Natural killer cell (primary cell): ENCODE measurements at places on chromosomes 16 and 17. TPM values are rescaled to one million over a fixed set of nuclear protein-coding genes. Genes with fewer than 3 reads are reported as not detected.

DNA sequence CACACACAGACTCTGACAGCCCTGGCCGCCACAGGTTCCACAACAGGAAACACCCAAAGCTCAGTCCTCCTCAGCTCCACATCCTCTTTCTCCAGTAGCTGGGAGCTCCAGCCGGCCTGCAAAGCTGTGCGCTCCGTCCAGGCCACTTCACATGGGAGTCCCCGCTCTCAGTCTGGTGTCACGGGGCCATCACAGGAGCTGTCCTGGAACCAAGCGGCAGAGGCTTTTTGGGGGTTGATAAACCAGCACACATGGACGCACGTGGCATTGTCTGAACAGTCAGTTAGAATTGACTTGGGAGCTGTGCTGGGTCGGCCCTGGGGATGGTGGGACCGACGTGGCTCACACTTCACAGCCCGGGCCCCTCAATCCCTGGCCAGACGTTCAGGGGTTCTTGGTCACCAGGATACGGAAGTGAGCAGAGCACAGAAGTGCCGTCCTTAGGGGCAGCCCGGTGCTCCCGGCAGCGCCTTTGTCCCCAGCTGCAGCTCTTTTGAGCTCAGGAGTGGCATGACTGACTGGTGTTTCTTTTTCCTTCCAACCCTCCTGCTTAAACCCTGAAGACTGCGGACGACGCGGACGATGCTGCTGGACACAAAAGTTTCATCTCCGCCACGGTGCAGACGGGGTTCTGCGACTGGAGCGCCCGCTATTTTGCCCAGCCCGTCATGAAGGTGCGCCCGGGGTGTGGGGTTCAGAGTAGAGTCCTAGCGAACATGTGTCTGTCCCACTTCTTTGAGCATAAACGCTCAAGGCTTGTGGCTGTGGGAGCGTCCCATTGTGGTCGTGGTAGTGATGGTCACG, 66.6 kb upstream of the CHMP6 start:
- H3K4me3 ChIP-seq: no peak overlapping the region
- H3K36me3 ChIP-seq: peaks cover 29% of the 10 kb centered on the region
- no peaks in the 10 kb centered on the region for H3K4me1 ChIP-seq
- no peak overlapping the region for H3K27ac ChIP-seq
- H3K27me3 ChIP-seq: no peaks in the 10 kb centered on the region

ZNF646 gene
- 30.1 TPM for total RNA-seq

- no peak overlapping the region for H3K27ac ChIP-seq
- H3K4me1 ChIP-seq: peaks cover 36% of the 10 kb centered on the region
- H3K4me3 ChIP-seq: no peak overlapping the region
Measured at GRCh38 chr17:8116776-8117175, 1.5 kb downstream of the ALOXE3 start.

CACNG4 gene
- not detected for total RNA-seq

GRCh38 chr17:39663340-39663687, 1.8 kb upstream of the TCAP start:
- H3K4me3 ChIP-seq: no peak overlapping the region
- peaks cover 44% of the 10 kb centered on the region for H3K36me3 ChIP-seq
- H3K4me1 ChIP-seq: peaks cover 32% of the 10 kb centered on the region
- no peak for DNase-seq
- H3K27ac ChIP-seq: no peak overlapping the region

KRTAP9-2 gene
- not detected for total RNA-seq

TMIGD1 gene
- not detected for total RNA-seq

GRCh38 chr17:57638284-57638683, 106.8 kb downstream of the CCDC182 start:
- H3K4me1 ChIP-seq: no peaks in the 10 kb centered on the region
- no peak overlapping the region for H3K4me3 ChIP-seq
- DNase-seq: no peak
- H3K27me3 ChIP-seq: no peaks in the 10 kb centered on the region
- no peak overlapping the region for H3K27ac ChIP-seq
- H3K36me3 ChIP-seq: peaks cover 3% of the 10 kb centered on the region

KRT15 gene
- not detected for total RNA-seq

OTOP2 gene
- total RNA-seq: not detected

DNA sequence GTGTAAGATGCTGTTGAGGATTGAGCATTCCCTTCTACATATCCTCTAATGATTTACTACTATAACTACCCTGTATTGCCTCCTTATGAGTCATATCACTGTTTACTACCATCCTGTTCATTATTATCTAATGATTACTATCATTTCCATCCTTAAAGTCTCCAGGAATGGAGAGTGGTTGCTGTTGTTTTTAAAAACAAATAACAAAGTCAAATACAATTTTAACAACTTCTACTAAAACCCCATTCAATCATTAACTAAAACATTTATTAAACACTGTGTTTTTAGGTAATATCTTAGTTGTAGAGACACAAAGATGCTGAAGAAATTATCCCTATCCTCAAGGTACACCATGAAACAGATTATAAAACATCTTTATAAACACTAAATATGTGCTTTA, 126.9 kb downstream of the BRIP1 start:
- H3K27me3 ChIP-seq: no peaks in the 10 kb centered on the region
- H3K4me3 ChIP-seq: no peak overlapping the region
- DNase-seq: no peak
- no peaks in the 10 kb centered on the region for H3K4me1 ChIP-seq

- no peak for DNase-seq
- H3K4me1 ChIP-seq: no peaks in the 10 kb centered on the region
- no peak overlapping the region for H3K27ac ChIP-seq
- H3K4me3 ChIP-seq: no peak overlapping the region
Measured at GRCh38 chr17:40666331-40666730, 1.4 kb upstream of the KRT222 start.

ANKS3 gene
- total RNA-seq: 20.8 TPM

DNA sequence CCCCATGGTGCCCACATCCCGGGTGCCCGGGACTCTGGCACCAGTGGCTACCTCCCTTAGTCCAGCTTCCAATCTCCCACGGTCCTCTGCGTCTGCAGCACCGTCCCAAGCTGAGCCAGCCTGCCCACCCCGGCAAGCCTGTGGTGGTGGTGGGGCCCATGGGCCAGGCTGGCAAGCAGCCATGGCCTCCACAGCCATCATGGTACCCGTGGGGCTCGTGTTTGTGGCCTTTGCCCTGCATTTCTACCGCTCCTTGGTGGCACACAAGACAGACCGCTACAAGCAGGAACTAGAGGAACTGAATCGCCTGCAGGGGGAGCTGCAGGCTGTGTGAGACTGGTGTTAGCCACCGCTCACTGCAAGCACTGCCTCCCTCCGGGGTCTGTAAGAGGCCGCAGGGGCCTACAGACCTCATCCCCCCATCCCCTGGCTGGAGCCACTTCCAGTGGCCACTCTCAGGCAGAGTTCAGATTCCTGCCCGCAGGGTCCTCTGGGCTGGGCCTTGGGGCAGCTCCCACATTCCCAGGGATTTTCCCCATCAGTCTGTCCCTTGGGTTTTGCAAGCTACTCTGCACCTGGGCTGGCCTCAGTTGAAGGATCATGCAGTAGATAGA, 3.9 kb upstream of the SETD1A start:
- no peaks in the 10 kb centered on the region for H3K27me3 ChIP-seq
- peaks cover 40% of the 10 kb centered on the region for H3K4me1 ChIP-seq
- H3K4me3 ChIP-seq: no peak overlapping the region
- no peaks in the 10 kb centered on the region for H3K36me3 ChIP-seq

KRTAP4-4 gene
- not detected for total RNA-seq

DNA sequence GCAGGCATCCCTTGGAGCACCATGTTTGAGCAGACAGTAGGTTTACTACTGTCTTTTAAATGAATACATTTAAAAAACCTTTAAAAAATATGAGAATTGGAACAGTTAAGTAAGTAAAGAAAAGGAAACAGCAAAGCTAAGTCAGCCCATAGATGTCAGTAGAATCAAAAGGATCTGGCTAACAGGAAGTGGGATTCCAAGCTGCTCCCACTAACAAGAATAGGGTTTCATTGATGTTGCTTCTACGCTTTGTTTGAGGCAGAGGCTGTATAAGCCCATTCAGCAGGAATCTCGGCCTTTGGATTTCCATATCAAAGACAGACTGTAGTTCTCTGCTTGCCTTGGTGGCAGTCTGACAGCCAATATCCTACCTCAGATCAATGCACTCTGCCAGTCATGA, 122.9 kb upstream of the ELAC2 start:
- no peak overlapping the region for H3K4me3 ChIP-seq
- no peaks in the 10 kb centered on the region for H3K27me3 ChIP-seq
- no peaks in the 10 kb centered on the region for H3K4me1 ChIP-seq
- no peaks in the 10 kb centered on the region for H3K36me3 ChIP-seq

DRC7 gene
- total RNA-seq: 0.33 TPM

DNA sequence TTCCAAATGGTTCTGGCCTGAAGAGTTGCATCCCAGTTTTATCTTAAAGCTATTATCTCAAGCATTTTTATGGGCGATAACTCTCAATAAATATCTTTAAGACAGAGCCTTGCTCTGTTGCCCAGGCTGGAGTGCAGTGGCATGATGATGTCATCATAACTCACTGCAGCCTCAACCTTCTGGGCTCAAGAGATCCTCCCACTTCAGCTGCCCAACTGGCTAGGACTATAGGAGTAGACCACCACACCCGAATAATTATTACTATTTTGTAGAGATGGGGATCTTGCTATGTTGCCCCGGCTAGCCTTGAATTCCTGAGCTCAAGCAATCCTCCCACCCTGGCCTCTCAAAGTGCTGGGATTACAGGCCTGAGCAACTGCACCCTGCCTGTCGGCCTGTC, 26.1 kb upstream of the CYTH1 start:
- H3K4me1 ChIP-seq: peaks cover 18% of the 10 kb centered on the region
- DNase-seq: no peak
- H3K36me3 ChIP-seq: peaks cover 83% of the 10 kb centered on the region
- H3K4me3 ChIP-seq: no peak overlapping the region
- no peak overlapping the region for H3K27ac ChIP-seq

GRCh38 chr17:34993031-34993430, 12.7 kb downstream of the LIG3 start:
- H3K36me3 ChIP-seq: peaks cover 61% of the 10 kb centered on the region
- no peak overlapping the region for H3K27ac ChIP-seq
- H3K4me1 ChIP-seq: peaks cover 26% of the 10 kb centered on the region
- no peaks in the 10 kb centered on the region for H3K27me3 ChIP-seq
- H3K4me3 ChIP-seq: no peak overlapping the region
- DNase-seq: no peak

DNA sequence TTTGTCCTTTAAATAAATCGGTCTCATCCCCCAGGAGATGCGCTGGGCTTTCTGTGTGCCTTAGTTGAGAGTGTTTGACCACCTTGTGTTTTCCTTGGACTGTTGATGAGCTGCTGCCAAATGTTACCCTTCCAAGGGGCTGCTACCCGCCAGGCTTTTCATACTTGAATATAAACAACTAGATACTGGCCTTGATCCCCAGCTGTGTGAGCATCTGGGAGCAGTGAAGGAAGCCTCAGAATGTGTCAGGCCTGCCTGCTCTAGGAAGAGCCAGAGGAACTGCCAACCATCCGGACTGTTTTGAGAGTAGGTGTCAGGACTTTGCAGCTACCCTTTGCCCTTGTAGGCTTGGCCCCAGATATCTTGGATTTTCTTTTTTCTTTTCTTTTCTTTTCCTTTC, 57.8 kb downstream of the LDHD start:
- H3K27ac ChIP-seq: no peak overlapping the region
- no peak for DNase-seq
- H3K36me3 ChIP-seq: no peaks in the 10 kb centered on the region
- H3K4me1 ChIP-seq: peaks cover 8% of the 10 kb centered on the region
- H3K4me3 ChIP-seq: no peak overlapping the region

- H3K4me3 ChIP-seq: no peak overlapping the region
- no peak for DNase-seq
- H3K27me3 ChIP-seq: peaks cover 5% of the 10 kb centered on the region
Measured at GRCh38 chr17:55747209-55747608, 3.6 kb upstream of the PCTP start.

PLK1 gene
- total RNA-seq: 1.7 TPM

LRRC46 gene
- total RNA-seq: 1.7 TPM

ADCY9 gene
- 52.4 TPM for total RNA-seq

- no peak for DNase-seq
- H3K27ac ChIP-seq: no peak overlapping the region
- H3K4me1 ChIP-seq: peaks cover 5% of the 10 kb centered on the region
- H3K4me3 ChIP-seq: no peak overlapping the region
- H3K27me3 ChIP-seq: no peaks in the 10 kb centered on the region
Measured at GRCh38 chr17:46013502-46014165, 14.6 kb downstream of the STH start.

DNA sequence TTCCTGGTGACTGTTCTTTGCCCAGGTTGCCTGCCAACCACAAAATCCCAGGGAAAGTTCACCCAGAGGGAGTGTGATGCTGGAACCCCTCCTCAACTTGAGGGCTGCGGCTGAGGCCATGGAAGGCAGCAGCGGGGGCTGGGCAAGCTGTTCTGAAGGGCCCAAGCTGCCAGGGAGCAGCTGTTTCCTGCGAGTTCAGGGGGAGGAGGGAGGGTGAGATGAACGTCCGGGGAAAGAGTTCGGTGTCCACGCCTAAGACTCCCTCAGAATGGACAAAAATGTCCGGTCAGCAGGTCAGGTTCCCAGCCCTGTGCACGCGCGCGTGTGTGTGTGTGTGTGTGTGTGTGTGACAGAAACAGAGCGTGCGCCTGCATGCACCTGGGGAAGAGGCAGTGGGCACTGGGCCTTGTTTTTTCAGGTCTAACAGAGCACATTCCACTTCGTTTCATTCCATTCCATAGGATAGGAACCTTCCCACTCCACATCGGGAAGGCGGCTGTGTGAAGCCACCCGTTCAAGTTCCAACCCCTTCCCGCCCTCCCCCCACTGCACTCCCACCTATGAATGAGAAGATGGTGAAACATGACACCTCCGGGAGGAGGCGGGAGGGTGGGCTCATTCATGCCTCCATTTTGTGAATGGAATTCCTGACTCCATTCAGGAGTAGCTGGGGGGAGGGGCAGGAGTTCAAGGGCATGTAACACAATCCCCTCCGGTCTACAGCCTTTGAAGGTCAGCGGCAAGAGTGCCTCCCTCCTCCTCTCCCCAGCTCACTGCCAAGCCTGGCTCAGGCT, 15.7 kb downstream of the ETV4 start:
- DNase-seq: no peak
- H3K4me1 ChIP-seq: peaks cover 6% of the 10 kb centered on the region
- H3K27ac ChIP-seq: no peak overlapping the region
- H3K4me3 ChIP-seq: no peak overlapping the region

GRCh38 chr16:49697631-49698452, 158.1 kb downstream of the ZNF423 start:
- no peak overlapping the region for H3K27ac ChIP-seq
- H3K27me3 ChIP-seq: no peaks in the 10 kb centered on the region
- no peak overlapping the region for H3K4me3 ChIP-seq
- H3K4me1 ChIP-seq: no peaks in the 10 kb centered on the region

DNA sequence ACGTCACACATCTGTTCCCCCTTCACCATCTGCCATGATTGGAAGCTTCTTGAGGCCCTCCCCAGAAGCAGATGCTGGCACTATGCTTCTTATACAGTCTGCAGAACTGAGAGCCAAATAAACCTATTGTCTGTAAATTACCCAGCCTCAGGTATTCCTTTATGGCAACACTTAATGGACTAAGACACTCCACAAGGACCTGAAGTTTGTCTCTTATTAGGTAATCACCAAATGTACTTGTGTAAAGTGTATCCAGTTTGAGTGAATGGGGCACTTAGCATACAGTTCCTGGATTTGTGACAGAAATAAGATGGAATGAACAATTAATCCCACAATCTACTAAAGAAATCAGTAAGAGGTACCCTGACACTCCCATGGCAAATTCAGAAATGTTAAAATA, 105.3 kb downstream of the SLC39A11 start:
- DNase-seq: no peak
- no peaks in the 10 kb centered on the region for H3K27me3 ChIP-seq
- H3K36me3 ChIP-seq: no peaks in the 10 kb centered on the region
- no peak overlapping the region for H3K4me3 ChIP-seq

IGFALS gene
- total RNA-seq: 1.1 TPM
